ENCODE measurements at places on chromosomes 2 and 18.
A peak's percentile ranks its signal among the peaks of the same experiment; 100 is the strongest.

- no peak for DNase-seq
Measured at GRCh38 chr2:85394261-85394681, 15.9 kb downstream of the CAPG start.

DNA sequence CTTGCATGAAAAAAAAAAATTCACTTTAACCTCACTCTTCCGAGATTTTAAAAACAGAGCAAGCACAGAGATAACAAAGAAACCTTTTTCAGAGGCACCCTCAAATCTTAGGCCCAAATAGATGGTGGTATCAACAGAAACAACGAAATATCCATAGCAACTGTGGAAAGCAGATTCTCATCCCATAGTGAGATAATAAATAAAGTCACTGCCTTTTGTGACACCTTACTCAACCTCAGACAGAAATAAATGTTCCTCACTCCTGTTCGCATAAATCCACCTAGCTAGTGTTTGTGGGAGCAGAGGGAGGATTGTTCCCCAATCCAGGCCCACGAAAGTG lies 60.9 kb upstream of the RTN4 start:
- no peak for DNase-seq

DNA sequence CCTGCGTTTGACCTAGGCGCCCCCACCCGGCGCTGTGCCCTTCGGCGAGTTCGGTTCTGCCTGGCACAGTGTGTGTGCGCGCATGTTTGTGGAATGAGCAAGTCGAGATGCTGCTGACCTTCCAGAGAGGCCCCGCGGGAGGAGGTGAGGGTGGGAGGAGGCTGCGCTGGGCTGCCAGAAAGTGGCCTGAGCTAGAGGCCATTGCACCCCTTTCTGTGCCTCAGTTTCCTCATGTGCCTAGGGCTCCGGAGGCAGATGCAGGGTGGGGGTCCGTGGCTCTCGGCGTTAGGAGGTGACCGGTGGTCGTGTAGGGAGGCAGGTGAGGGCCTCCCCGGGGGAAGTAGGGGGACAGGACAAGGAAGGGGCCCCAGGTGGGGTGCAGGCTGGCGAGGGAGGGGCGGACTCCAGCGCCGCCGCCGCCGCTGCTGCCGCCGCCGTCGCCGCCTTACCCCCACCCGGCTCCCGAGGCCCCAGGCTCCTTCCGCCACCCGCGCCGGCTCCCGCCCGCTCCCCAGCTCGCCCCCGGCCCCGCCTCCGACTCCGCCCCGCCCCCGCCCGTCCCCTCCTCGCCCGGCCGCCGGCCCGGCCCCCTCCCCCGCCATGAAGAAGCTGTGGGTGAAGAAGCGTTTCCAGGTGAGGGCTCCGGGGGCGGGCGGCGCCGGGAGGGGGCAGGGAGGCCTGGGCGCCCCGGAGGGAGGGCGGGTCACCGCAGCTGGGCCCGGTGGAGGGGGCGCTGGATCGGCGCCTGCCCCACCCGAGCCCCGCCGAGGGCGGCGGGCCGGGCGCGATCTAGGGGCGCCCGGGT lies 7.0 kb downstream of the SPEG start:
- DNase-seq = peak; percentile 29

GRCh38 chr2:131151398-131151797 lies 46.3 kb downstream of the PLEKHB2 start:
- DNase-seq = no peak

DNA sequence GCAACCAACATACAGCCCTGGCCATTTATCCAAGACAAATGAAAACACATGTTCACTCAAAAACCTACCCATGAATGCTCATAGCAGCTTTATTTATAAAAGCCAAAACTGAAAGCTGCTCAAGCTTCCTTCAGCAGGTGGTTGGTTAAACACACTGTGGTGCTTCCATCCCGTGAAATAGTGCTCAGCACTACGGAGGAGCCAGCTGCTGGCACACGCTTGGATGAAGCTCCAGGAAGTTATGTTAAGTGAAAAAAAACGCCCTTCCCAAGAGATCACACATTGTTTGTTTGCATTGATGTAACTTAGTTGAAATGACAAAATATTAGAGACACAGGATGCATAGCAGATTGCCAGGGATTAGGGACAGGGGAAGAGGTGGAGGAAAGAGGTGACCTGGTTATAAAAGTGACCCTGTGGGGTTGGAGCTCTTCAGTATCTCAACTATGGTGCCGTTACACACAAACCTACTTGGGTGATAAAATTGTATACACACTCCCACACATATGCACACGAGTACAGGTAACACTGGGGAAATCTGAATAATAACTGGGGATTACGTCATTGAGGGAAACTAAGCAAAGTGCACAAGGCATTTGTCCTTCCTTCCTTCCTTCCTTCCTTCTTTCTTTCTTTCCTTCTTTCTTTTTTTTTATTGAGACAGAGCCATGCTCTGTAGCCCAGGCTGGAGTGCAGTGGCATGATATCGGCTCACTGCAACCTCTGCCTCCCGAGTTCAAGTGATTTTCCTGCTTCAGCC lies 6.2 kb upstream of the ALPG start:
- no peak for DNase-seq

- no peak for DNase-seq
Measured at GRCh38 chr2:101546376-101547058, 71.6 kb upstream of the RFX8 start.

GRCh38 chr2:108182489-108182888 lies 57.3 kb upstream of the SULT1C3 start:
- no peak for DNase-seq

DNA sequence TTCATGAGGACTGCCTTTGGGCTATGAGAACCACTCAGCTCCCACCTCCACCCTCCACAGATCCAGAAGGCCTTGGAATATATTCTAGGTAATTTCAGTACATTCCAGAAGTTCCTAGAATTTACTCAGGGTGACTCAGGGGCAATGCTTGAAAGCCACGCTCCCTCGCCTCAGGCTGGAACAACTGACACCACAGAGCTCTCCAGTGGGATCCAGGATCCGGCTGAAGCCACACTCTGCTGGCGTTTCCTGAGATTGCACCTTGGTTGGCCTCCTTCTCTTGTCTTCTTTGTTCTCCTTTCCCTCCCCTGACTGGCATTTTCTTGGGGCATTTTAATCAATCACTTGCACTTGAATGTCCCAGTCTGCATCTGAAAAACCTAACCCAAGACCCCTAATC lies 92.6 kb upstream of the KCNE4 start:
- no peak for DNase-seq

DNA sequence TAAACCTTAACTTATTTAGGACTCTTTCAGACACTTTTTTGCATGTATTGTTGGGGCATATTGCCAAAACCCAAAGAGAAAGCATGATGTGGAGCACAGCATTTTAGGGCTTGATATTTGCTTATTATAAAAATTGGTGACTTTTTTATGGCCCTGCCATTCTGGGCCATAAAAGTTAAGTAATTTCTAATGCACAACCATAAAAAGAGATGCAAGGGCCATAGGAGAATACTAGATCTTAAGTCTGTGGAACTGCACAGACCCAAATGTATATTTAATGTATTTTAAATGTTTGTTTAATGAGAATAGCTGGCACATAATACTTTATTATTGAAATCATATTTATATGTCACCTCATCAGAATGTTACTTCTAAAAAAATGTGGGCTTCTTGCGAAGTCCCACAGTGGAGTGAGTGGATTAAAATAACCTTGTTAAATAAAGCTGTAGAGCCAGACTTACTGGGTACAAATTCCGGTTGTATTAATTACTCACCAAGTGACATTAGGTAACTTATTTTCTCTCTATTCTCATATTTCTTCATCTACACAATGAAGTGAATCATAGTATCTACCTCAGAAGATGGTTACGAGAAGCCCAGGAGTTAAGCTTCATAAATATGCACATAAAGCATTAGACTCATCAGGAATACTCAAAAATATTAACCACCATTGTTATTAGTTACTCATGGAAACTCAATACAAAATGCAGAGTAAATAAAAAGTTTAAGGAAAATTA lies 52.2 kb downstream of the HNMT start:
- DNase-seq = no peak

DNA sequence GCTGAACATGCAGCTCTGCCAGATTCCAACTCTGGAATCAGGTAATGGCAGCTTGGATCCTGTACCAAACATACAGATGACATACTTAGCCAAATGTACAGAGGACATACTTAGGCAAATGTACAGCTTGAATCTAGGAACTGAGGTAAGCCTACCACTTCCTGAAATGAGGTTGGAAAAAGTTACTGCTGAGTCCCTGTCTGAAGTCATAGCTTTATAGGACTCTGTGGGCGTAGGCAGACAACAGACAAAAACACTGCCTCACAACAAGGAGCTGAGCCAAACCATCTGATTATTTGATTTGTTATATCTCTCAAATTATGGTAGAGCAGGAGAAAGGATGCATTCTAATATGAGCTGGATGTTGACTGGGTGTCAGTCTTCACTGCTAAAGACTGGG lies 290.2 kb upstream of the TCF4 start:
- DNase-seq = no peak

- DNase-seq = no peak
Measured at GRCh38 chr2:121579309-121579708, 48.6 kb downstream of the RNU4ATAC start.

GRCh38 chr2:221262651-221263050 lies 309.5 kb downstream of the EPHA4 start:
- no peak for DNase-seq

DNA sequence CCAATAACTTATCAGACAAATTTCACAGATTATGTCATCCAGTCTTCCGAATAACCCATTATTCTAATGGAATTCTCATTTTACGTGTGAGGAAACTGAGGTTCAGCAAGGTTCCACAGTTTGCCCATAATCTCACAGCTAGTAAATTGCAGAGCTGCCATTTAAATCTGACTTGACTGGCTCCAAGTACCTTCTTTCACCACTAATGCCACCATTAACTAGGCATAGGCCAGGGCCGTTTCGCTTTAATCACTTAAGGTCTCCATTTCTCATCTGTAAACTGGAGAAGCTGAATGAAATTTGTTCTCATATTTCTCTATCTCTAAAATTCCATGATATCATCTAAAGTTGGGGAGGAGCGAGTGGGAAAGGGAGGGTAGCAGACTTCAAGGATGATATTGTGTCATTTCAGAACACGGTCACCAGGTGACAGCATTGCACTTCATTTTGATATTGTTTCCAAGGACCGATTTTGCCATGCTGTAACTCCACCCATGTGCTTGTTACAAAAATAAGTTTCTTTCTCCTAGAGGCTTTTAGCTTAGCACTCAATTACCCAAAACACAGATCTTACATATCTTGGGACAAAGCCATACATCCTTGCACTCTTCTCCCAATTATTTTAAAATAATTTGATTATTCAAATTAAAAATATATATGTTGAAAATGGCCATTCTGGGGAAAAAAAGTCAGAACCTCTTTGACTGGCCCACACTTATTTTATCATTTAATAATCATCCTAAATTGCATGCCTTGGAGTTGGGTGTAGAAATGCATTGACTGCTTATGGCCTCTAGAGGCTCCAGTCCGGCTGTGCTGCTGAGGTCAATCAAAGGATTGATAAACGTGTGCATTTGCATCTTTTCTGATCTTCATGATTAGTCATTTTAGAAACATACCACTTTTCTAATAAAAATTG lies 123.8 kb downstream of the AKAIN1 start:
- DNase-seq = no peak

- no peak for DNase-seq
Measured at GRCh38 chr2:1950474-1950873, 206.2 kb upstream of the PXDN start.

DNA sequence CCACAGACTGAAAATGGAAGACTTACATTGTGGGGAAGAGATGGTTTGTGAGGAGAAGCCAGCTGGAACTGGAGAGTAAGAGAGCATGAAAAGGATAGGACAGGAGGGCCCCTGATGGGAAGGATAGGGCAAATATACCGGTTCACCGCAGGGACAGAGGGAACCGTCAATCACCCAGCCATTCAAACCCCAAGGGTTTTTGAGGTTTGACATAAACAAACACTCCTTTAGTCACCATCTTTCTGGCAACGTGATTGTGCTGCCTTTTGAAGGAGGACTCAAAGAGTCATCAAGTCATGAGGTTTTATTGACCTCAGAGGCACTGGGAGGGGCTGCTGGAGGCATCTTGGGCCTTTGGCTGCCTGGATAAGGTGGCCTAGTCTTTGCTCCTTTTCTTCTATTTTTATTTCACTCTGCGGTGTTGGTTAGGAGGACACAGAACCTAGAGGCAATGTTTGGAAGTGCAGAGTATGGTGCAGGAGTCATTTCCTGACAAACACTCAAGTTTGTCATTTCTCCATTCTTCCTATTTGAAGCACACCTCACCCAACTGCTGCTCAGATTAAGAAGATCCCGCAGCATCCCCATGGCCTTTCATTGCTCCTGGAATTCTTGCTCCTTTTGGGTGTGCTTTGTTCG lies 487.3 kb upstream of the SPRED2 start:
- DNase-seq = no peak

All from activated CD4-positive, alpha-beta T cell treated with anti-CD3 and anti-CD28 coated beads for 24 hours (primary cell).